ENCODE measurements at places on chromosomes 4 and X.

- DNase-seq, result no peak
Measured at GRCh38 chrX:14398725-14399124, 130.6 kb upstream of the GLRA2 start.

- DNase-seq, result no peak
Measured at GRCh38 chr4:118086344-118086743, 52.1 kb downstream of the NDST3 start.

DNA sequence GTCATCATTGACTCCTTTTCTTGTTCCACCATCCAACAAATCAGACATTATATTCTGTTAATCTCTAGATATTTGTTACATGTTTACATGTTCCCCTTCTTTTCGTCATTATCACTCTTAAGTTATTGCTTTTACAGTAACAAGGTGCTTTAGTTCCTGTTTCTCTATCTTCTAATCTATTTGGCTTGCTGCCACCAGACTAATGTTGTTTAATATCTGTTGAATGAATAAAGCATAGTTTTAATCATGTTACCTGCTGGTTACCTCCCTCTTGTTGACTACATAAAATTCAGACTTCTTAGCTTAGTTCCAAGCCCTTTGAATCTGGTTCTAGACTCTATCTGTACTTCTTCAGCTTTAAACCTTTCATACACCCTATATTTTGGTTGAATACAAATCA, 129.8 kb upstream of the TRIM2 start:
- DNase-seq, result no peak

DNA sequence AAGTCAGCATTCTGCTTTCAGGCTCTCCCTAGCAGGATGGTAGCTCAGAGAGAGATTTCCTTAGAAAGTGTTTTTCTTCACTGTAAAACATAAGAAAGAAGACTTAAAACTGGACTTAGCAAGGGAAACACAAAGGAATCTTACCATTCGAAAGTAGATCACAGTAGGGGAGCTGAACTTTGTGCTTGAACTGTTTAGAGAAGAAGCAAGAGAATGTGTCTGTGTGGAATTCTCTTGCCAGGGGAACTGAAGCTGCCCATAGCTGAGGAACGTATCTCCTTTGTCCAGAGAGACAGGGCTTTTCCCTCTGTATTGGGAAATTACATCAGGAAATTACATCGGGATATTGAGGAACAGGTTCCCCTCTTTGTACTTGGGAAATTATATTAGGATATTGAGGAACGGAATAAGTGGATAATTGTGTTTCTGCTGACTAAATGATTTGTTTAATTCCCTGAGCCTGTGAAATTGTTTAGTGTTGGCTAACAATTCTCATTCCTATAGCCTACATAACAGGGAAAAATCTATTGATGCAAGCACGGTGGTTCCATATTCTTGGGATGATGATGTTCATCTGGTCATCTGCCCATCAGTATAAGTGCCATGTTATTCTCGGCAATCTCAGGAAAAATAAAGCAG, 21.2 kb downstream of the SRD5A3 start:
- no peak for DNase-seq

DNA sequence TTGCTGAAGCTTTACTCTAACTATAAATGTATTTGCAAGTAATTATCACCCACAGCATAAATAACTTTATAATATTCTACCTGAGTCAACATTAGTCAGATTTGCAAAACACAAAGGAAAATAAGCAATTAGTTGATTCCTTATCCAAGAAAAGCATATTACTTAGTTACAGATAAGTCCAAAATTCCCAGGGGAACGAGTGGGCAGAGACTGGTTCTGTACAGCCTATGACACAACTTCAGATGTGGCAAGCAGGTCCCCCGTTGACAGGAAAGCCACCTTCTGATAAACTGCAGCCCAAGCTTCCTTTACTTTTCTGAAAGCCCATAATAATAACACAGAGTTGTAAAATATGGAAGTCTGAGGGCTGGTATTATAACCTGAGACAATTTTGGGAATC, 62.4 kb upstream of the NDP start:
- DNase-seq, result no peak

- no peak for DNase-seq
Measured at GRCh38 chrX:84666086-84666485, 163.8 kb upstream of the HDX start.

DNA sequence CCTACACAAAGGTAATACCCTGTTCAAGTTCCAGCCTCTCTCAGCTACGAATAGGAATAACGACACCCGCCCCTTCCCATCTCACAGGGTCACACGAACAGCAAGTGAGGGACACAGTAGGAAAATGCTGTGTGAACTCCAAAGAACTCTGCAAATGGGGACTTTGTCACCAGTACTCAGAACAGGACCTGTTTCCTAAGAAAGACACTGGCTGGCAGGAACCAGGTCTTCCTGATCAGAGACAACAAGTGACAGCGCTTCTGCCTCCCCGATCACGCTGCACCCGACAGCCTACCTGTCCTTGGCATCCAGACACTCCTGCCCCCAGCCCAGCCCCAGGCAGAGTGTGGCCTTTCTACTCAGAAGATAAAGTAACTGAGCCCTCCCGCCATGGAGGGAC, 14.2 kb downstream of the DCTD start:
- no peak for DNase-seq

DNA sequence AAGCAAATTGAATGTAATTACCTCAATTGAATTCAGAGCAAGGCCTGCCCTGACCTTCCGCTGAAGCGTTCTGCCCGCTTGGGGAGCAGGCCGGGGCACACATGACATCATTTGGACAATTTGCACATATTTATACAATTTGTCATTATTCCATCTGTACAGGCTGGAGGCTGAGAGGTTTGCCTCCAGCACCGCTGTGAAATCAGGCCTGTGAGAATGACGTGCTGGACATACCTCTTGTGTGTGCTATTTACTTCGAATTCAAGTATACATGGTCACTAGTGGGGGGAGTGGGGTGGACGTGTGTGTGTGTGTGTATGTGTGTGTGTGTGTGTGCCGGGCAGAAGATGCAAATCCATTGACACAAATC, 285.6 kb downstream of the SHOX start:
- no peak for DNase-seq

DNA sequence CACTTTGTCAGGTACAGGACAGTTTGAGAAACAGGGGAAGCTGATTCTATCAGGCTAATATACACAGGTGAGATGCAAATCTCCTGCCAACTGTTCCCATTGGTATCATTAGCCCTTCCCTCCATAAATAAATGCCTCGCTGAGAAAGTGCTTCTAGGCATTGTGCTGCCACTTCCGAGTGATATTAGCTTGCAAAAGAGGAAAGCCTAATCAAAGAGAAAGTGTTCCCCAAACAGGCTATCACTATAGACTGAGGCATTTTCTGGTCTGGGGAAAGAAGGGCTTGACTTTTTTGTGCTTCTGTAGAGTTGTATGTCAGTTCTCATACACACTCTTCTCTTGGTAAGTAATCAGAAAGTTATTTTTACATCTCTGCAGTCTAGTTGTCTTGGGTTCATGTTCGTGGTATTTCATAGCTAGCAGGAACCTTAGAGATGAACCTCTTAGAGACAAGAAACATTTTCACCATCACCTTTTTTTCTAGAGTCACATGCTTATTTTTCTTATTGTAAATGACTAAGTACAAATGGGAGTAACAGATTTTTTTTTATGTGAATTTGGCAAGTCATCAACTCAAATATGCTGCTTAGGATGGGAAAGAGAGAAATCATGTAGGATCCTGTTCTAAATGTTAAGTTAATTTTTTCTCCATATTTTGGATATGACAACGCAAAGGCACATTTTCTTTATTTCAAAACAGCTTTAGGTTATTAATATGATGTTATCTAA, 1009.8 kb downstream of the ADGRL3 start:
- DNase-seq, result no peak

DNA sequence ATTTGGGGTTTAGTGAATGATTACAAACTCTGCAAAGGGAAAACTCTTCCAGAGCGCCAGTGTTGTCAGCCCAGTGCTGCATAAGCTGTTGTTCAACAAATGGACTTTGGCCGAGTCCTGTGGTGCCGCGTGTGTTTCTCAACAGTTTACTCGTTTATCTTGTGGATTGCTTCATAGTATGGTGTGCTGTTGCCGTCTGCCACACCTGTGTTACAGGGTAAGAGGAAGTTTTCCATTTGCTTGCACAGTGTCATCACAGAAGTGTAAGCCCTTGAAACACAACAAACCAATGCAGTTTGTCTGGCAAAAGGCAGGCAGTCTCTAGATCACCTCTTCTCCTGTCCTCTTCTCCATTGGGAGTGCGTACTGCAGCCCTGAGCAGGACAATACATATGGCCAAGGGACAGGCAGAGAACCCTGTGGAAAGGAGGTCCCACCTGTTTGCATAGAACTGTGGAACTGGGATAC, 66.3 kb downstream of the DCUN1D4 start:
- DNase-seq, result no peak

DNA sequence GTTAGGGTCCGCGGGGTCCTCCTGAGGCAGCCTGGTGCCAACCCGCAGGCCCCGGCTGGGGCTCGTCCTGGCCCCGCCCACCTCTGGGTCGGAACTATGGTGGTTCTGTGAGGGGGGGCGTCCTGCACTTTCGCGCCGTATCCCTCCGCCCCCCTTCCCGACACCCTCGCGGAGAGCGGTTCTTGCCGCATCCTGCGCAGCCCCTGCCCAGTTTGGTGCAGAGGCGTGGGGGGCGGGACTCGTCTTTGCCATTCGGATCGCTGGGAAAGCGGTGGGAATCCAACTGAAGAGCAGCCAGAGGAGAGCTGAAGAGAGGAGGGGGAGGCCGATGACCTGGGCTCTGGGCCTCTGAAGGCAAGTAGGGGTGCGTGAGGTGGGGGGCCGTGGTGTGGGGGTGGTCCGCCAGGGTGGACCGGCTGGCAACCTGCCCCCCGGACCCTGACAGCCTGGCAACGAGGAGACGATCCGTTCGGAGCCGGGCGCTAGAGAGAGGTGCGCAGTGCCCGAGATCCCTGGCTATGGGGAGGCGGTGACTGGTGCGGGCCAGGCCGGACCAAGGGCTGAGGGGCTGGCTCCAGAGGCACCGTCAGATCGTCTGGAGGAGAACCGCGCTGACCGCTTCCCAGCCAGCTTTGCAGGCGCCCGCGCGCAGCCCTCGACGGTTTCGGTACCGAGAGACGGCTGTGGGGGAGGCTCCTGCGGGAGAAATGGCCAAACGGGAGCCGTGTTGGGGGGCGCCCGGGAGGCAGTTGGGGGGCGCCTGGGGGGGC, at the start of gene GPRASP1:
TSS of gene GPRASP1 (plus strand) at position 242 of the 770 bp plus-strand sequence. CDS start 2,431 bp downstream, outside the sequence.
- DNase-seq, result no peak

- DNase-seq, result no peak
Measured at GRCh38 chrX:8971116-8971515, 62.8 kb downstream of the FAM9B start.

DNA sequence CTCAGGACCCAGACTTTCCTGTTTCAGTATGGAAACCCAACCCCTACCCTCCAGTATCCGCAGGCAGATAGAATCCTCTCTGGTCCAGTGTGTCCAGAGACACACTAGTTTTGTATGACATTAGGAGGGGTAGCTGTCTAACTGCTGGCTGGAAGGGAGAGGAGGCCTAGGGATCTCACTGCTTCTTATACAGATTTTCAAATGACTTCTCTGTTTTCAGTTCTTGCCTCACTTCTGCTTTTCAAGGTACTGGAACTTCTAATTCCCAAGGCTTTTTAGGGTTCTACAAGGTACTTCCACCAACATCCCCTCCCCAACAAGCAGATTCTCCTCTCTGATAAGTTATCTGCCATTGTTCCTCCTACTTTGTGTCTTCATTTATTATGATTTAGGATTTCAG, 6.1 kb downstream of the SGCB start:
- DNase-seq, result no peak

- no peak for DNase-seq
Measured at GRCh38 chr4:15104825-15105224, 102.5 kb downstream of the CPEB2 start.

DNA sequence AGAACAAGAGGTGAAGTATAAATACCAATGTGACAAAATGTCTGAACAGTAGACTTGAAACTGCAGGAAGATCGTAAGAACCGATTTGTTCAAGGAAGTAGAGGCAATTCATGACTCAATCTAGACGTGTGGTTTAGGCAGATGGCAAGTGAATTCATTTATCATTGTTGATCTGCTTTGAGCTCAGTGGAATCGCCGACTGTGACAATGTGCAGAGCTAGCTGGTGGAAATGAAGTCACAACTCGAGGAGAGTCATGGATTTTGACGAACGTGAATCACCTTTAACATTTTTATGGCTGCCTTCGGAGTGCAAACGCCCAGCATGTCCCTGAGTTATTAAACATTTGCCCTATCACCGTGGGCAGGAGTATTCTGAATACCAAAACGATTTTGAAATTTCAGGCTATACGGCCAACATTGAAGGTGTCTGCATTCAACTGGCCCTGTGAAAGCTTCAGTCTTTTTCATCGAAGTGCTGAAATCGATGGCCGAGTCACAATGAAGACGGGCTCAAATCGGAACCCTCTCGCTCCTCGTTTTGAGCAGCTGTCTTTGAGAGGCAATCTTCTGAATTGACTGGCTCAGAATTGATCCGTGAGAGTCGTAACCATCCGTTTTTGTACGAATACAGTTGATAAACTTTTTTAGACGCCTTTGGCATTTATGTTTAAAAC, 689 bp upstream of the OGT start:
- peak; percentile 25 for DNase-seq

DNA sequence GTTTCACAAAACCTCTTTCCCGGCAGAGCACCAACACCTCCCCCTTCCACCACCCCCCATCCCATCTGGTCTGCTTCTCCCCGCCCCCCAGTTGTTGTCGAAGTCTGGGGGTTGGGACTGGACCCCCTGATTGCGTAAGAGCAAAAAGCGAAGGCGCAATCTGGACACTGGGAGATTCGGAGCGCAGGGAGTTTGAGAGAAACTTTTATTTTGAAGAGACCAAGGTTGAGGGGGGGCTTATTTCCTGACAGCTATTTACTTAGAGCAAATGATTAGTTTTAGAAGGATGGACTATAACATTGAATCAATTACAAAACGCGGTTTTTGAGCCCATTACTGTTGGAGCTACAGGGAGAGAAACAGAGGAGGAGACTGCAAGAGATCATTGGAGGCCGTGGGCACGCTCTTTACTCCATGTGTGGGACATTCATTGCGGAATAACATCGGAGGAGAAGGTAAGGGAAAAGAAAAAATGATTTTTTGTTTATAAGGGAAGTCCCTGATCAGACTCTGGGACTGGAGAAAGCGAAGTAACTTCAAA, at the start of gene PDGFRA:
TSS of gene PDGFRA (plus strand) at position 333 of the 541 bp plus-strand sequence. CDS start 29,476 bp downstream, outside the sequence.
- DNase-seq, result no peak

DNA sequence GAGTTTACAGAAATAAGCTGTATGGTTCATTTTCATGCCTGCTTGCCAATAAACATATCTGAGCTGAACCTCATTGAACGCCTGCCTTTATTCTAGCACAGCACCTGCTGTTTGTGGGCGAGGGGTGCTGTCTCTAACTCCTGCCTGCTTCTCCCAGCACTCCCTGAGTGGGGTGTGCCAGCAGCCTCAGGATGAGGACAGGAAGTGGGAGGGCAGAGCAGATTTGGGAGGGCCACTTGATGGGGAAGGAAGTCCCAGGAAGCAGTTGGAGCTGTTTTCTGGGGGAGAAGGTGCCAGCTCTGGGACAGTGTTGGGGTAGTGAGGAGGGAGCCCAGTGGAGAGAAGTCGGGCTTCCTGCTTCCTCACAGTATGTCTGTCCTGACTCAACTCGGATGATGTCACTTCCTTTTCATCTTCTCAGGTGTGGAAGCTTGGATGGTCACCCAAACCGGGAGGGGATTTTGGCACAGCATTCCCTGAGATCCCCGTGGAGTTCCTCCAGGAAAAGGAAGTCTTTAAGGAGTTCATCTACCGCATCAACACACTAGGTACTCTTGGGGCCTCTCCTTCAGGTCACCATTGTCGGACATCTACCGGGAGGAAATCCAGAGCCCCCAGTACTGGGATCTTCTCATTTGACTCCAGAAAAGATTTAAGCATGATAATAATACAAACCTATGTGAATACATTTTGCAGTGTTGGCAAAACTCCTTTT, 29.0 kb upstream of the MSANTD1 start:
- no peak for DNase-seq

- DNase-seq, result no peak
Measured at GRCh38 chrX:10169175-10169574, 12.4 kb downstream of the CLCN4 start.

Data from stimulated activated CD8-positive, alpha-beta memory T cell treated with anti-CD3 and anti-CD28 coated beads, Interleukin-4, amount 100 ng/mL, for 1 hour (primary cell).